HFFc6 (cell line): ENCODE measurements at places on chromosomes 12 and 14. TPM values are rescaled to one million over a fixed set of nuclear protein-coding genes. Genes with fewer than 3 reads are reported as not detected.
A peak's percentile ranks its signal among the peaks of the same experiment; 100 is the strongest.

Gene CARMIL3
- not detected in 3 replicates for total RNA-seq

DNA sequence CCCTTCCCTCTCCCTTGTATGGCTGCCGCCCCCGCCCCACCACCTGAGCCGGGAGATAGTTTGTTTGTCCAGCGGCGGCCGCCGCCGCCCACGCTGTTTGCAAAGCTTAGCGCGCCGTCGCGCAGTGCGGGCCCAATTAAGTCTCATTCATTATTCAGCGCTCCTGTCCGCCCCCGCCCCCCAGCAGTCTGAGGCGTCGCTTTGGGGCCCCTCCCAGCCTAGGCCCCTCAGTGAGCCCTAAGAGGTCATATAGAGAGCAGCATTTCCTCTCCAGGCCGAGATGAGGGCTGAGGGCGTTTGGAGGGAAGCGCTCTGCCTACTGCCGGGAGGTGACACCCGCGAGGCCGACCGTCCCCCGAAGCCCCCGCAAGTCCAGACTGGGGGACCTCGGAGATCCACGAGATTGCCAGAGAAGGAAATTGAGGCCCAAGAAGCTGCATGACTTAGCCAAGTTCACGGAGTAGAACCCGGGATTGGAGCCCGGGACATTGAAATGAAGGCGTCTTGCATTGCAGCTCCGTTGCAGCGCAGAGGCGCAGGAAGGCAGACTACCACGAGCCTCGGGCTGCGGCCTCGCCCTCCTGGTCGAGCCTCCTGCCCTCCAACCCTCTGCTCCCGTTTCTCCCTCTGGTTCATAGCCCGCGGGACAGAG, at the start of gene DNAJC22:
TSS of gene DNAJC22 (plus strand) at position 230 of the 652 bp plus-strand sequence. CDS start 1,985 bp downstream, outside the sequence.
- H3K4me3 ChIP-seq, result peak within 1 kb of the TSS; percentile 78
- DNase-seq, result no peak
- H3K27ac ChIP-seq, result no peak within 1 kb of the TSS
- peaks cover 36% of the 10 kb centered on the region for H3K4me1 ChIP-seq

GRCh38 chr14:65238456-65238855, 136.1 kb upstream of the MAX start:
- H3K4me3 ChIP-seq, result peak overlapping the region; percentile 78
- DNase-seq, result peak; percentile 80
- H3K36me3 ChIP-seq, result no peaks in the 10 kb centered on the region

DNA sequence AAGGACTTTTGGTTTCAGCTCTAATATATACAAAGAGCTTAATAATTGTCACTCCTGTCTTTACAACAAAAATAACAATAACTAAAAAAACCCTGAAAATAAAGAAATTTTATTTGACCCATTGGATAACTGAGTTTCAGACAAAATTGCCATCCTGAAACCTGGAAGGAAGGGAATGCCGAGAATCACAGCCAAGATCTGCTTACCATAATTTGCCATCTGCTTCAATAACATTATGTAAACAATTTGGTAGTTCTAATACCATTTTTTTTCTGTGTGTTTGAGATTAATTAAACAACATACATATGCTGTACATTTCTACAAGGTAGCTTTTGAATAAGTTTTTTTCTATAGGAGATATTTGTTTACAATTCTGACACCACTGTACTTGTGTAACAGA, 596.3 kb upstream of the MGAT4C start:
- H3K4me1 ChIP-seq, result no peaks in the 10 kb centered on the region
- no peaks in the 10 kb centered on the region for H3K27me3 ChIP-seq
- DNase-seq, result no peak
- no peak overlapping the region for H3K4me3 ChIP-seq
- no peaks in the 10 kb centered on the region for H3K36me3 ChIP-seq
- no peak overlapping the region for H3K27ac ChIP-seq

Gene CLEC9A
- not detected in 2 replicates for total RNA-seq

Gene TAS2R31
- 0.53 to 0.77 TPM (median 0.56 TPM) in 3 replicates for total RNA-seq

Gene KCNC2
- total RNA-seq, result not detected in 2 replicates

- H3K27ac ChIP-seq, result no peak overlapping the region; the same call in 1 of the 2 replicates
- peaks cover 55% of the 10 kb centered on the region for H3K36me3 ChIP-seq
- H3K4me1 ChIP-seq, result peaks cover 21% of the 10 kb centered on the region
These were observed 115.4 kb downstream of the GCH1 start for GRCh38 chr14:54787261-54787660.

DNA sequence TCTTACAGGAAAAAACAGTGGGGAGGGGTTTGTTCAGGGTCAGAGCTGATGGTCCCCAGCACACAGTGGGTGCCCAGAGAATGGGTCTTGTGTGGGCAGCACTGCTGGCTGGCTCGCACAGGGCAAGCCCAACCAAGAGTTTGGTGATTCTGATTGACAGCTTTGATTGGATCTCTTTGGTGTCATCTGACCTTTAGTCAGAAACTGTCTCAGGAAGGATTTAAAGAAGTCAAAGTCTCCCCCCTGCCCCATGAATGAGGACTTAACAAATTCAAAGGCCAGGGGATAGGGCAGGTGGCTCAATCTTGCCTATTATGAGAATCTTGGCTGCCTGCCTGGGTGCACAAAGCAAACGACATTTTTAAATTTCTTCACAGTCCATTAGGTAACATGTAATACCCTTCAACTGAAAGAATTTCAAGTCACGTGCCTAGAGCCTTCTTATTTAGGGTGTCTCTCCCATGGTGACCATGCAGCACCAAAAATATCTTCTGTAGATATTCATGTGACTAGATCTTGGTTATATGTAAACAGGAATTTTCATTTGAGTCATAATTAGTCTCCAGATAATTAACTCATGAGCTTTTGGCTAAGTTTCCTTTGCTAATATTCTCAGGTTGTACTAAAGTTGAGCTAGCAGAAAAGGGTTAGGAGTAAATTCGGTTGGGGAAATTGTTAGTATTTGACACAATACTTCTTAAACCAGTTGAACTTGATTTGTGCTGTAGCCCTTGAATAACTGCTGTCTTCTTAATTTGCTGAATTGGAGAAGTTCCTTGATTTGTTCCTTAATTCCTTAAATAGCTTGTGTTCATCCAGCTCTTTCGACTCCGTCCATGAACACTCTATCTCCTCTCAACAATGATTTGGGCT, 54.5 kb upstream of the HECTD1 start:
- H3K4me3 ChIP-seq, result peak overlapping the region; percentile 72
- H3K27ac ChIP-seq, result peak overlapping the region; percentile 85
- no peaks in the 10 kb centered on the region; the same call in none of the 2 replicates for H3K27me3 ChIP-seq
- H3K4me1 ChIP-seq, result peaks cover 60% of the 10 kb centered on the region

Gene RASAL1
- not detected in 3 replicates for total RNA-seq

- H3K4me3 ChIP-seq, result no peak overlapping the region
- H3K27me3 ChIP-seq, result no peaks in the 10 kb centered on the region
- peaks cover 7% of the 10 kb centered on the region for H3K4me1 ChIP-seq
- H3K36me3 ChIP-seq, result peaks cover 32% of the 10 kb centered on the region
- no peak overlapping the region for H3K27ac ChIP-seq
These were observed 32.8 kb upstream of the TOMM20L start for GRCh38 chr14:58362798-58363412.

DNA sequence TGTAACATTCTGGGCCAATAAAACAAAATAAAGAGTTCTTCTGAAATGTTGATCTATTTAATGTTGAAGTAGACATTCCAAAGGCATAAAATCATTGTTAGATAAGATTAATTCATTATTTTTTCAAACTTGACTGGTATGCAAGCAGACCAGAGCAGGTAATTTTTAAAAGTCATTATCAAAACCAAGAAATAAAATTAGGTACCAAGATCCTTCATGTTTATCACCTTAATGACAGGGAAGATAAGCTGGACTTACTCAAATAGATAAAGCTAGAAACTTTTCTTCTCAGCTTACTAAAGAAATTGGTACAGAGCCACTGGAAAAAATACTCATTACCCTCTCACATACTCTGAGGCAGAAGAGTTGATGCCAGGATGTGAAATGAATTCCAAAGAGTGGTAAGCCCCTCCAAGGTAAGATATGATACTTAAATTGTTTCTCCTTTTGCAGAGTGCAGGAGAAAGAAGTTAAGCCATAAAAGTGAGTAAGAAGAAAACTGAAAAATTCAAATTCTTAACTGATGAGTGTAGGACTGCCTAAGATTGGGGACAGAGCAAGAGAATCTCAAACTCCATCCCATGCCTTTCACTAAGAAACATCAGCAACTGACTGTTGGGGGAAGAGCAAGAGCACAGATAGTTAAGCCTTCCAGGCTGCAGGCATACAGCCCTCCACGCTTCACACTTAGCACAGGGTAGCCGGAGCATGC, 111.9 kb downstream of the SLC41A2 start:
- peak overlapping the region; percentile 38 for H3K27ac ChIP-seq
- no peaks in the 10 kb centered on the region; the same call in 1 of the 2 replicates for H3K27me3 ChIP-seq
- no peaks in the 10 kb centered on the region for H3K36me3 ChIP-seq
- DNase-seq, result peak; percentile 31
- peak overlapping the region; percentile 16 for H3K4me3 ChIP-seq

Gene NRIP2
- total RNA-seq, result not detected in 3 replicates

Gene ZNF219
- 5.8 to 10.6 TPM (median 7.9 TPM) in 3 replicates for total RNA-seq

DNA sequence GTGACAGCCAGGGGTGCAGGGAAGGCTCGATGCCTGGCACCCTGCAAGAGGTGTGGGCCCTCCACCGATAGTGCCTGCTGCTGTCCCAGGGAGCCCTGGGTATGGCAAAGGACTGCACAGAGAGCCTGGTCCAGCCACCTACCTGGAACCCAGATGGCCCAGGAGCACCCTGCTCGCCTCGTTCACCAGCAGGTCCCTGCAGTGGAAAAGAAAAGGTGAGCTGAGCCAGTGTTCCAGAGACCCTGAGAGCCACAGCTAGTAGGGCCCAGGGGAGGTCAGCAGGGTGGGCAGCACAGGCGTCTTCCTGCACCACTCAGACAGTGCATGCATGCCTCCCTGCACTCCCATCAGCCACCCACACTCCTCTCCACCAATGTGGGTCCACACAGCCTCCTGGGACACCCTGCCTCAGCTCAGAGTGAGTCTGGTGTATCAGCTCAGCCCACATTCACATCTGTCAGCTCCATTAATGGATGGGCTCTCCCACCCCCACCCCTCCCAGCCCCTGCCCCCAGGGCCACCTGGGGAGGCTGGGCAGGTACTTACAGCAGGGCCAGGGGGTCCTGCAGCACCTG, 20.2 kb downstream of the TMEM106C start:
- no peak for DNase-seq
- H3K27me3 ChIP-seq, result peaks cover 48% of the 10 kb centered on the region
- no peak overlapping the region for H3K27ac ChIP-seq
- H3K4me1 ChIP-seq, result peaks cover 12% of the 10 kb centered on the region; the same call in 1 of the 2 replicates
- no peaks in the 10 kb centered on the region for H3K36me3 ChIP-seq
- no peak overlapping the region for H3K4me3 ChIP-seq

DNA sequence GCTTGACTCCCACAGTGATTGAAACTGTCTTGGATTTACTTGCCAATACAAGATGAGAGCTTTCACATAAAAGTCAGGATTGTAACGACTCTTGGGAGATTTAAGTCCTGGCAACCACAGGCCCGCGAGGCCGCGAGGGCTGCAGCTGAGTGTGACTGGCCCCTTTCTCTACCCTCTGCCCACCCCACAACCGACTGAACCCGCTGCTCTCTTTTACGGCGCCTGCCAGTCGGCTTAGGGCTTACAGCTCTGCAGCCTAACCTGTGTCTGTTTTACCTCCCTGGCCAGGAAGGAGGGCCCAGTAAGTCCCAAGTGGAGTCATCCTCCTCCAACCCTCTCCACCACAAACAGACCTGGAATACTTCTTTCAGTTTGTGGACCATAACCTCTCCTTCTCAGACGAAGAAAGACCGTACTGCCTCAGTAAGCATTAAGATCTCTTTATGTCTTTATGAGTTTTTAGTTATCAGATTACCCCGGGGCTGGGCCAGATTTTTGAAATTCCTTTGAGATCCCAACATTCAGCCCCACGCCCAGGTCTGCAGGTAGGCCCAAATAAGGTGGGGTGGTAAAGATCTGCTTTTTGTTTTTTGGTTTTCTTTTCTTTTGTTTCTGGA, 12.6 kb upstream of the TIGAR start:
- no peaks in the 10 kb centered on the region for H3K36me3 ChIP-seq
- DNase-seq, result no peak
- peak overlapping the region; percentile 75; the same call in 1 of the 2 replicates for H3K4me3 ChIP-seq
- peaks cover 15% of the 10 kb centered on the region for H3K27me3 ChIP-seq
- H3K4me1 ChIP-seq, result peaks cover 13% of the 10 kb centered on the region

Gene IQSEC3
- not detected in 3 replicates for total RNA-seq

GRCh38 chr14:99127651-99128167, 144.3 kb downstream of the BCL11B start:
- peaks cover 4% of the 10 kb centered on the region; the same call in 1 of the 2 replicates for H3K36me3 ChIP-seq
- H3K4me3 ChIP-seq, result no peak overlapping the region
- no peak for DNase-seq

- H3K27ac ChIP-seq, result no peak overlapping the region
- no peak overlapping the region for H3K4me3 ChIP-seq
- peaks cover 14% of the 10 kb centered on the region for H3K27me3 ChIP-seq
- no peaks in the 10 kb centered on the region for H3K36me3 ChIP-seq
These were observed 34.5 kb downstream of the PRKCH start for GRCh38 chr14:61355892-61356325.

Gene NUAK1
- total RNA-seq, result 13.5 to 31.7 TPM (median 24.3 TPM) in 3 replicates

- peaks cover 3% of the 10 kb centered on the region; the same call in 1 of the 2 replicates for H3K27me3 ChIP-seq
- peak overlapping the region; percentile 54 for H3K4me3 ChIP-seq
- H3K36me3 ChIP-seq, result no peaks in the 10 kb centered on the region
- H3K4me1 ChIP-seq, result peaks cover 98% of the 10 kb centered on the region
- peak overlapping the region; percentile 98 for H3K27ac ChIP-seq
These were observed 235.7 kb downstream of the CACNA1C start for GRCh38 chr12:2288471-2288870.

Gene CRY1
- total RNA-seq, result 11.9 to 15.7 TPM (median 14.1 TPM) in 3 replicates

DNA sequence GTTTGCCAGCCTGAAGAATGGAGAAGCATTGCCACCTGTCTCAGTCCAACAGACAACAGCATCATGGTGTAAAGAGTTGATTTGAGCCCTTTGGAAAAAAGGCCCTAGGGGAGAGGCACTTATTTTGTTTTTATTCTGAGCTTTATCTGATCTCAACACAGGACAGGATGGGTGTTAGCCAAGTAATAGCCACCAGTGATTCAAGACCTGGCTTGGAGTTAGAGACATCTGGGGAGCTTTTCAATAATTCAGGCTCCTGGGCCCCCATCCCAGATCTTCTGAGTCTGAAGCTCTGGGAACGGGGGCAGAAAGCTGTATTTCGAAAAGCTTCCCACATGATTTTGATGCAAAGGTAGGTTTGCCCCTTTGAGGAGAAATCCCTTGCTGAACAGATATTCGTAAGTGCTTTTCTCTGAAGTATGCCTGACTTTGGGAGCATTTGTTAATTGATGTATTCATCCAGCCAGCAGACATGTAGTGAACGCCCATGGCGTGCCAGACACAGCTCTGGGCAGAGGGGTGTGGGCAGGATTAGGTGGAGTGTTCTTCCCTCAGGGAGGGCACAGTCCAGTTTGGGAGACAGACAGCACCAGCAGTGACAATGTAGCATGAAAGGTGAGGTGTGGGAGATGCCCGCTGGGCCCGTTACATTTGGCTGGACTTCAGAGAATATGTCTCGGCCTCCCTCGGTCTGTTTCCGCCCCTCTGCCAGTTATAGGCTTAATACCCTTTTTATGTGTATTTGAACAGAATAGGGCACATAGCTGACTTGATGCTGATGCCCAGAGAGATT, 72.5 kb downstream of the TSPAN9 start:
- no peaks in the 10 kb centered on the region for H3K36me3 ChIP-seq
- H3K4me1 ChIP-seq, result peaks cover 11% of the 10 kb centered on the region; the same call in 1 of the 2 replicates
- H3K27me3 ChIP-seq, result no peaks in the 10 kb centered on the region; the same call in 1 of the 2 replicates
- H3K27ac ChIP-seq, result no peak overlapping the region
- no peak overlapping the region for H3K4me3 ChIP-seq

Gene PTPN6
- total RNA-seq, result 0.36 to 0.41 TPM in 2 of 3 replicates, not detected in the other
